ENCODE measurements at places on chromosomes 1 and 21.

GRCh38 chr1:9551984-9552383, 12.7 kb downstream of the SLC25A33 start:
- DNase-seq, result no peak

- DNase-seq, result no peak
Observed at GRCh38 chr1:113021430-113022085, 51.4 kb upstream of the LRIG2 start.

DNA sequence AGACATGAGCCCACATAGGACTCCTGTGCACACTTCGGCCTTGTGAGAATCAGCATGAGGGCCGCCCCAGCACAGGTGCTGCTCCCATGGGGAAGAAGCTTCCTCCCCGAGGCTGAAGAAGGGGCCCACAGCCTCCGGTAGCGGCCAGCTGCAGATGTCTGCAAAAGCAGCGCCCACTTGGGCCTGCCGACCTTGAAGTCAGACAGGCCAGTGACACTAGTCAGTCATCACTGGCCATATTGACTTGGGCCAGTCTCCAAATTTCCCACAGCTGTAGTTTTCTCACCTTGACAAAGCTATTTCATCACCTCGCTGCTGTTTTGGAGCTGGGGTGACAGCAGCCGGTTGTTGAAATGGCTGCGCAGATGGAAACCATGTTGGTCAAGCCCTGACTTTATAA, 83.0 kb downstream of the RIPK4 start:
- no peak for DNase-seq

DNA sequence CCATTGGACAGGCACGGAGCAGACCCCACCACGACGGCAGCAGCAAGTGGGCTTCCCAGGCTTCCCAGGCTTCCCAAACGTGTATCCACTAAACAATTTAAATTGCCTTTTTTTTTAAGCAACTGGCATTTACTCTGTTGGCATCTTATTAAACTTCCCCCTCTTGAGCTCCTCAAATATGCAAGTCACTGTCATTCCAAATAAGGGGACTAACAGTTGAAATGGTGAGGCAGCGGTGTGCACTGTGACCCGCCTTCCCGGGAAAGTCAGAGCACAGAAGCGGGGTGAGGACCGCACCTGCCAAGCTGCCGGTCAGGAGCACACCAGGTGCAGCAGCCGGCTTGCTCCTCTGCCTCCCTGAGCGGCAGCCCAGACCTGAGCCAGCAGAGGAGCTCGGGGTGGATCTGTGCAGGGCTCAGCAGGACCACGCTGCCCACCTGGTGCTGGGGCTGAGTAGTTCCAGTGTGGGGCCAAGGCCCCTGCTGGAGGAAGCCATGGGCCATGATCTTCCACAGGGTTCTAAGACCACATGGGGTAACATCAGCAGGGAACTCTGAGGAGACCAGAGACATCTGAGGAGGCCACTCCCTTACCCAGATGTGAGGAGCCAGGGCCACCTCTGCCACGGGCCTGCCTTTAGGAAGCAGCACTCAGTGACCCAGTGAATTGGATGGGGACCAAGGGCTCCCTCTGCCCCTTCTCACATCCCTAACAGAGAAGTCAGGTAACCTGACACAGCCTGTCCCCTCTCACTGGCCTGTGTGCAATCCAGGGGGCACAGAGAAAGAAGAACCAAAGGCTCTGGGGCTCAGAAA, 245.4 kb downstream of the NPHP4 start:
- DNase-seq, result no peak

- no peak for DNase-seq
Observed at GRCh38 chr1:10252508-10252907, 42.1 kb downstream of the KIF1B start.

GRCh38 chr1:70442490-70442889, 31.4 kb downstream of the CTH start:
- DNase-seq, result no peak

DNA sequence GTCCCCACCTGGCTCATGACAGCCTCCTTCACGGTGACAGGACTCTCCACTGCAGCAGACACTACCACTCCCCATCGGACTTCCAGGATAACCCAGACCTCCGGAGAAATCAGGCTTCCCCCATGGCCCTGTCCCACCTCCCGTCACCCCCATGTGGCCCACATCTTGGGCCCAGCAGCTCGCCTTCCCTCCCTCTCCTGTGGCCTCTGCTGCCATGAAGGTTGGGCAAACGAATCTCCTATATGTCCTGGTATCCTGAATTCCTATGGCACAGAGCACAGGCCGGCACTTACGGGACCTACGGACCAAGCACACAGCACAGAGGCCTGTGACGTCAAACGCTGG, 82.0 kb downstream of the NPHP4 start:
- peak; percentile 7 for DNase-seq

DNA sequence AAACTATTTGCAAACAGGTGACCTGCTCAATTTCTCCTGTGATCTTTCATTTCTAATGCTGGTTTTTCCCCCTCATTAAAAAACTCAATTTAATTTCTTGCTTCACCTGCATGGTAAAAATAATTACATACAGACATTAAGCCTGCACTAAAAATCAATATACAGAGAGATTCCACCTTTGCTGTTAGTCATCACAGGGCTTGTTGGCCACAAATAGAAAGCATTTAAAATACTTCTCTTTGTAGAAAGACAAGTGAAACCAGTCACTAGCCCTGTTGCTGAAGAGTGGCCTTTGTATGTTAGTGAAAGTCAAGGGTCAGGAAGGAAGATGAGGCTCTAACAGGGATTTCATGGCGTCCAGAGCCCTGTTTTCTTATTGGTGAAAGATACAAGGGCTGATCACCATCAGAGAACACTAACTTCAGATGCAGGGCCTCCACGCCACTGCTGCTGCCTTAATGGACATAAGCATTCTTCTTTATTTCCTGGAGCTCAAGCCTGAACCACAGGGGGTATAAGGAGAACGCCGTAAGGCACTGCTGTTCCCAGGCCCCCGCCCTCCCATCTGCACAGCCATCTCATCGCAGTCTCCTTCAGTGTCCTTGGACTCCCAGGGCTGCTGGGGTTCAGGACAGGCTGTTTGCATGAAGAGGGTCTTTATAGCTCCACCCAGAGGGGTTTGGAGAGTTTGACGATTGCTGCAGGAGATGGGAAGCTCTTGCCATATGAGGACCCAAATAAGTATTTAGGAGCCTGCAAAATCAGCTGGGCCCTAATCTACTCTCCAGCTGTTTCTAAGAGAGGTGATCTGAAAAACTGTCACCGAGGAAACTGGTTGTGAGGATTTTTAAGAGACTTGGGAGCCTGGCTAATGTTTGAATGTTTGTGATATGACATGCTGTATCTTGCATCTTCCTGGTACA, 117.3 kb upstream of the IRF2BP2 start:
- DNase-seq, result no peak

DNA sequence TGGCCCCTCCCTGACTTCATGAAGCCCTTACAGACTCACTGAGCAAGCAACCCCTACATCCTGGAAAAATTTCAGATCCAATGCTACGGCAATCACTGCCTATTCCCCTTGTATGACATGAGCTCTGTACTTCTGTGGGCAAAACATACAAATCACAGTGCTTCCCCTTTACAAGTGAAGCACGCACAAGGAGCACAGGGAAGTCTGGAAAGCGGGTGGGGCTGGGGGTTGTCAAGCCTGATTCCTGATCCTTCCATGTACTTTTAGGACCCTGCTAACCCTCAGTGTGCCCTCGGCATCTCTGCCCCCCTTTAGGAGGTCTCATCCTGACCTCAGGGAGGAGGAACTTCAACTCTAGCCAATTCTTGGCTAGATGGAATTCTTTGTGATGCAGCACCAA, 405.7 kb upstream of the POU3F1 start:
- DNase-seq, result no peak

DNA sequence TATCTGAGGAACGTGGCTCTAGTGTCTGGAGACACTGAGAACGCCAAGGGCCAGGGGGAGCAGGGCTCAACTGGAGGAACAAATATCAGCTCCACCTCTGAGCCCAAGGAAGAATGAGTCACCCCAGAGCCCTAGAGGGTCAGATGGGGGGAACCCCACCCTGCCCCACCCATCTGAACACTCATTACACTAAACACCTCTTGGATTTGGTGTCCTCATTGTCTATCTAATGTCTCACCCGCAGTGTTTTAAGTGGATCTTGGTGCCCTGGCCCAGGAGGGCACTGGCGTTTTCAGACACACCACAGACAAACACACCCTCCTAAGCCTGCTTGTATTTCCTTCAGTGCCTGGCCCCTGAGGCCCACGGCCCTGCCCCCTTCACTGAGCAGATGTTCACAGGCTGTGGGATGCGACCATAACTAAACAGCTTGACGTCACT, 2.2 kb upstream of the FALEC start:
- no peak for DNase-seq

DNA sequence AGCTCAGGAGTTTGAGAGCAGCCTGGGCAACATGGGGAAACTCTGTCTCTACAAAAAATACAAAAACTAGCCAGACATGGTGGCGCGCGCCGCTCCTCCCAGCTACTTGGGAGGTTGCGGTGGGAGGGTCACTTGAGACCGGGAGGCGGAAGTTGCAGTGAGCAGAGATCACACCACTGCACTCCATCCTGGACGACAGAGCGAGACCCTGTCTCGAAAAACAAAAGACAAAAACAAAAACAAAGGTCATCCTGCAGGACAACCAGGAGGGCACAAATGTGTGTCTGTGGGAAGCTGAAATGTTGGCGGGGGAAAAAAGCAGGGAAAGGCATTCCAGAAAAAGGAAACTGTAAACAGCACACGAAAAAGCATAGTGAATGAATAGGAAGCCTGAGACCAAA, 104.1 kb upstream of the HNRNPU start:
- no peak for DNase-seq

DNA sequence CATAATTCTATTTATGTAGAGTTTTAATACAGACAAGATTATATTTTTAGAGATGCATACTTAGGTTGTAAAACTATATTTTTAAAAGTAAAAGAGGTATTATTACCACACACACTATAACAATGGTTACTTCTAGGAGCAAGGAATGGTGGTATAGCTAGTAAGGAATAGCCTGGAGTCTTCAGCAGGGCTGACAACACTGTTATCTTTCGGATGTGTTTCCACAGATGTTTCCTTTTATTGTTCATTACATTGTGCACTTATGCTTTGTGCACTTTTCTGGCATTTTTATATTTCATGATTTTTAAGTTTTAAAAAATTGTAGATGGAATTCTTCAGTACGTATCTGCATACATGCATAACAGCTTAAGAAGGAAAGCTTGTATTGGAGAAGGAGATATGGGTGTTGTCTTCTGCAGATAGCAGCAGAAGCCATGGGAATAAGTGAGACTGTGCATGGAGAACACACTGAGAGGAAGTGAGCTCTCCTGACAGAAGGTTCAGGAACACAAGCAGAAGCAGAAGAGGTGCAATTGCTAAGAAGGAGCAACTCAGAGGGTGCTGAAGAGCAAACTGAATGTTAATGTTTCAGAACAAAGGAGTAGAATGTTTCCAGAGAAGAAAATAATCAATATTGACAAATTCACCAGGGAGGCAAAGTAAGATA, 91.8 kb downstream of the UCHL5 start:
- no peak for DNase-seq

DNA sequence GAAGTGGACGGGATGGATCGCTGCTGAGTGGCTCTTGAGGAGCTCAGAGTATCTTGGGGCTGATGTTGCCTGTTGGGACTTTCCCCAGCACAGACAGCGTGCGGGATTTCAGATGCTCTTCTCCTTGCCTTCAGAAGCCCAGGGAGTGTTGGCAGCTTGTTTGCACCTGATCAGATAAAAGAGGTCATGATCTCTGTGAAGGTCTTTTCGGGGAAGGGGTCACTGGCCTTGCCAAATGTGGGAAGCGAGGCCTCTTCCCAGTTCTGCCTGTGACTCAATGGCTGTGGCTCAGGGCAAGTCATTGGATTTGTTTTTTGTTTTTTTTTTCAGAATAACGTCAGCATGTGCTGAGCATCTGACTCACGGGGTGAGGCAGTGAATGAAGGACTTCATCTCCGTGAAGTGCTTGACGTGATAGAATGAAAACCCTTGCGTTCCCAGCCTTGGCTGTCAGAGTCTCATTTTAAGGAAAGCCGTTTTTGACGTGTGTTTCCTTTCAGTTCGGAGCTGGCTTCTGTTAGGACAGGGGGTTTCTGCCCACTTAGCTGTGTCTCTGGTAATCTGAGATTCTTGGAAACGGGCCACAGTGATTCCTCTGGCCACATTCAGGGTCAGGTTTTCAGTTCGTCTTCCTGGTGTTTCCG, 46.7 kb downstream of the GALNT2 start:
- DNase-seq, result no peak

GRCh38 chr1:204274446-204274845, 60.7 kb upstream of the GOLT1A start:
- no peak for DNase-seq

DNA sequence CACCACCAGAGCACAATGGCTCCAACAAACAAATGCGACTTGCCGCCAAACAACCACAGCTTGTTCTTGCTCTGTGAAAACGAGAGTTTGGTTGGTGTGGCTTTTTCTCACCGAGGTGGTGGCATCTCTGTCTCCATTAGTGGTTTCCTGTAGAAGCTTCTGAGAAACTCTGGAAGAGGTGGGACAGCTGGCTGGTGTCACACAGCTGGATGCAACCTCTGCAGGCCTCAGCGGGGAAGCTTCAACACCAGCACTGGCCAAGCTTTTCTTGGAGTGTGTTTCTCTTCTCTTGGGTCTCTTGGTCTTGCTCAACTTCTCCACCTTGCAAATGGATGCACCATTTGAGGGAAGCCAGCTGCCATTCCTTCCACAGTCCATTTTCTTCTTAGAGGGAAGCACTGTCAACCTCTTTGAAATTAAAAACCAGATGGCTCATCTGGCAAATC, 124.8 kb downstream of the KCNN3 start:
- DNase-seq, result peak; percentile 78

- DNase-seq, result peak; percentile 79
Observed at GRCh38 chr1:24535021-24535424, 20.9 kb upstream of the NCMAP start.

DNA sequence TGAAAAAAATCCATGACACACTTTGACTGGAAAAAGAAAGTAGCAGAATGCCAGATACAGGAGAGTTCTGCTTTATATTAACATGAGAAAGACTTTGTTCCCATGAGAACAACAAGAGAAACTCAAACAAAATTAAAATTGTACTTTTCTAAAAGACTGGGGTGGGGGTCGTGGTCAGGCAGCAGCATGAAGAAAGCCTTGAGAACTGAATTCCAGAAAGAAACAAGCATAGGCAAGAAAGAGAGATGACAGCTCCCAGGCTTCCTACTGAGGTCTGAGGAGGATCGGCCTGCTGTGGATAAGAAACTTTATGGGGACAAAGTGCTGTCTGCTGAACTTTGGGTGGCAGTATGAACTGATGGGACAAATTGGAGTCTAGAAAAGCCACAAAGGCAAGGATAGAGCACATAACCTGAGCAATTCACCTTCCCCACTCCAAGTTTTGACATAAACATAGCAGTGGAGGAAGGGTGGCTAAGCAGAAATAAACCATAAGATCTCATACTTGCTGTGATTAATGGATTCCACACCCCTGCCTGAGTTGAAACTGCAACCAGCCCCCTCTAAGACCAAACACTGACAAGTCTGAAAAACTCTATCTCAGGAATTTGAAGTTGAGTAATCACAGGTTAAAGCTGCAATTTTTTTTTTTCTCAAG, 43.7 kb downstream of the COL6A1 start:
- DNase-seq, result no peak

DNA sequence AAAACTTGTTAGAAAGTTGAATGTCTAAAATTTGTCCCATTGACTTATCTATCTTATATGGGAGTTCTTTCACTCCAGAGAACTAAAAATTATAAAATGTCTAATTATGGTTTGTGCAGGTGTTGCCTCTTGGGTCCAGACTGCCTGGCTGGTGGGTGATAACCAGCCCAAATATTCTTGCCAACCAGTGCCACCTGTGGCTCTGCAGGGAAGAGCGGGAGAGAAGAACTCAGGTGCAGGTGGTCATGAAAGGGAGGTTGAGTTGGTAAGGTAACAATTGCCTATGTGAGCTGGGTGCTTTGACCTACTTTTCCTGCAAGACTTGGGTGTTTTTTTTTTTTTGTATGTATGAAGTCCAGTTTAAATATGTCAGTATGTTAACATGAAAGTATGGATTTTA, 10.2 kb downstream of the RPS6KC1 start:
- no peak for DNase-seq

All from activated CD4-positive, alpha-beta memory T cell treated with anti-CD3 and anti-CD28 coated beads, Interleukin-2, amount 10 ng/mL, durations not matched to agents 7 days and 5 days (primary cell).